AG10803 (cell line): ENCODE measurements at places on chromosomes 6 and 20.
A peak's percentile ranks its signal among the peaks of the same experiment; 100 is the strongest.

DNA sequence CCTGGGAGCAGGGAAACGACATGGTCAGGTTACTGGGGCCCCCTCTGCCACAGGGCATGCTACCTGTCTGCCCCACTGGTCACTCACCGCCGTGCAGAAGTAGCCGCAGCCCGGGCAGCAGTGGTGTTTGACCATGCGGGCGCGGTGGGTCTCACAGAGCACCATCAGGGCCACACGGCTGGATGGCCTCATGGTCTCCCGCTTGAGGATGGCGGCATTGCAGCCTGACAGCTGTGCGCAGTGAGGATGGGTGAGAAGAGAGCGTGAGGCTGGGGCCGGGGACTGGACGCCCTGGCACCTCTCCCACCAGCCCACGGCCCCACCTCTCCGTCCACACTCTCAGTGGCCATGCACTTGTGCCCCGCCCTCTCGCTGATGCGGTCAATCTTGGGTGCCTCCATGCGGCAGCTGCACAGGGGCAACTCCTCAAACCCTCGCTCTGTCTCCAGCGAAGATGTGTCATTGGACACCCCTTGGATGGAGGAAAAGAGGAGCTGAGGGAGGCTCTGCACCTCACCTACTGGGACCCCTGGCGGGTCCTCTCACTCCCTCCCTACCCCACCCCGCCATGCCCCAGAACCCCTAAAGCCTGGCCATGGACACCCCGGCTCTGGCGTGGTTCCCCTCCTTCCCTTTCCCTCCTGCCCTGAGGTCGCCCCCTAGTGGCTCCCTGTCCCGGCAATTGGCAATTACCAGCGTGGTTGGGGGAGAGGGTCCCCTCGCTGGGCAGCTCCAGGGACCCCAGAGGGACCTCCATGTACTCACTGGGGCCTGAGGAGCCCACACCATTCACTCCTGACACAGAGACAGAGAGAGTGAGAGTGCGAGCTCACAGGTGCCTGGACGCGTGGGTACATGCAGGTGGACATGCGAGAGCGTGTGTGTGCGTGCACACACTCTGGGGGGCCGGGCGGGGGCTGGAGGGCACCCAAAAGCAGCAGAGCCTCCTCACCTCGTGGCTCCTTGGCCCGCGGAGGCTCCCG lies 8.9 kb downstream of the EHMT2 start:
- no peak for DNase-seq

GRCh38 chr20:45835825-45836224 lies 2.2 kb downstream of the SNX21 start:
- peak; percentile 90 for DNase-seq

DNA sequence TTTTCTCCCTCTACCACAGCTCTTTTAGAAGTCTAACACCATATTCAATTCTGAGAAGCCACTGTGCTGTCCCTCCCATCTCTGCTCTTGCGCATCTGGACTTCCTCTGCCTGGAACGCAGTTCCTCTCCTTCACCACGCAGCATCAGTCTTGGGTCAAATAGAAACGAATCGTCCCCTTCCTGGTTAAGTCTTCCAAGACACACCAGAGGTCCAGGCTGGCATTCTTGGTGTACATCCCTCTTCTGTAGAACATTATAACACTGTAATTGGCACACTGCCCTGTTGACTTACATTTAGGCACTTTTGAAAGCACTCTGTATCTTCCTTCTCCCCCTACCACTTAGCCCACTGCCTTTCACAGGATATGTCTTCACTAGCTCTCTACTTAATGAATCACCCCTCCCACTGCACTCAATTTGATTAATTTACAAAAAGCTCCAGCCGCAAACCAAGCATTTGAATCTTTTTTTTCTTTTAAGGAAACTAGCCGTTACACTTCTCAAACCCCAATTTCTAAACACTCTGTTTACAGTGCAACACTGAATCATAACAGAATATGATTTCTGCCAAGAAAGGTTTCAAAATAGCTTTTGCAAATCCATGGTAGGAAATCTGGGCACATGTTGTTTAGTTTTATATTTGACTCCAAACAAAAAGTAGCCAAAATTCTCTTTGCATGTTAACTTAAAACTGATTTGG lies 140.8 kb upstream of the CARMIL1 start:
- peak; percentile 86 for DNase-seq

DNA sequence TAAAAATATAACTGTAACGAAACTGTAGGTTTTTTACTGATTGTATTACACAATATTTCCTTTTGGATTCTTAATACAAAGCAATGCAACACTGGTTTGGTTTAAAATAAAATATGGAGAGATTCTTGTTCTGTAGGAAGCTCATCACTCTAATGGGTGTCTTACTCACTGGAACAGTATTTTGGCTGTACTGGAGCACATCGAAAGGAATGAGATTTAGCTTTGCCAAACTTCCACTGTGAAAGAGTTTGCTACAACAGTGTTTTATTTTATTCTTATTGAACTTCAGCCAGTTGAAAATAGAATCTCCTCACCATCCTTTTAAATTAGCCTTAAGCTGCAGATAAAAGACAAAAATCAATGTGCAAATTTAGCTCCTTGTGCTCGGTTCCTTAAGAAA lies 230.7 kb upstream of the QKI start:
- DNase-seq = peak; percentile 38

- no peak for DNase-seq
These were observed 49.8 kb upstream of the EYA4 start for GRCh38 chr6:133191323-133191722.

DNA sequence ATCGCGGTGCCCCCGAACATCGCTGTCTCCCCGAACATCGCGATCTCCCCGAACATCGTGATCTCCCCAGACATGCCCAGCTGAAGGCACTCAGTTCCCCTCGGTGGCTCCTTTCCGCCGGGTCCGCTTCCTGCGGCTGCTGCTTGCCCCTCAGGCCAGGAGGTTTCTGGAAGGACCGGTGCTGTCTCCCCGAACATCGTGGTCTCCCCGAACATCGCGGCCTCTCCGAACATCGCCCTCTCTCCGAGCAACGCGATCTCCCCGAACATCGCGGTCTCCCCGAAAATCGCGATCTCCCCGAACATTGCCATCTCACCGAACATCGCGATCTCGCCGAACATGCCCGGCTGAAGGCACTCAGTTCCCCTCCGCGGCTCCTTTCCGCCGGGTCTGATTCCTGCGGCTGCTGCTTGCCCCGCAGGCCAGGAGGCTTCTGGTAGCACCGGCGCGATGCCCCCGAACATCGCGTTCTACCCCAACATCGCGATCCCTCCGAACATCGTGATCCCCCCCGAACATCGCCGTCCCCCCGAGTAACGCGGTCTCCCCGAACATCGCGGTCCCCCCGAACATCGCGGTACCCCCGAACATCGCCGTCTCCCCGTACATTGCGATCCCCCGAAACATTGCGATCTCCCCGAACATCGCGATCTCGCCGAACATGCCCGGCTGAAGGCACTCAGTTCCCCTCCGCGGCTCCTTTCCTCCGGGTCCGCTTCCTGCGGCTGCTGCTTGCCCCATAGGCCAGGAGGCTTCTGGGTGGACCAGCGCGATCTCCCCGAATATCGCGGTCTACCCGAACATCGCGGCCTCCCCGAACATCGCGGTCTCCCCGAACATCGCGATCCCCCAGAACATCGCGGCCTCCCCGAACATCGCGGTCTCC lies 808 bp downstream of the ULBP1 start:
- DNase-seq = peak; percentile 28

GRCh38 chr6:54958446-54958845 lies 111.9 kb downstream of the FAM83B start:
- DNase-seq = no peak

DNA sequence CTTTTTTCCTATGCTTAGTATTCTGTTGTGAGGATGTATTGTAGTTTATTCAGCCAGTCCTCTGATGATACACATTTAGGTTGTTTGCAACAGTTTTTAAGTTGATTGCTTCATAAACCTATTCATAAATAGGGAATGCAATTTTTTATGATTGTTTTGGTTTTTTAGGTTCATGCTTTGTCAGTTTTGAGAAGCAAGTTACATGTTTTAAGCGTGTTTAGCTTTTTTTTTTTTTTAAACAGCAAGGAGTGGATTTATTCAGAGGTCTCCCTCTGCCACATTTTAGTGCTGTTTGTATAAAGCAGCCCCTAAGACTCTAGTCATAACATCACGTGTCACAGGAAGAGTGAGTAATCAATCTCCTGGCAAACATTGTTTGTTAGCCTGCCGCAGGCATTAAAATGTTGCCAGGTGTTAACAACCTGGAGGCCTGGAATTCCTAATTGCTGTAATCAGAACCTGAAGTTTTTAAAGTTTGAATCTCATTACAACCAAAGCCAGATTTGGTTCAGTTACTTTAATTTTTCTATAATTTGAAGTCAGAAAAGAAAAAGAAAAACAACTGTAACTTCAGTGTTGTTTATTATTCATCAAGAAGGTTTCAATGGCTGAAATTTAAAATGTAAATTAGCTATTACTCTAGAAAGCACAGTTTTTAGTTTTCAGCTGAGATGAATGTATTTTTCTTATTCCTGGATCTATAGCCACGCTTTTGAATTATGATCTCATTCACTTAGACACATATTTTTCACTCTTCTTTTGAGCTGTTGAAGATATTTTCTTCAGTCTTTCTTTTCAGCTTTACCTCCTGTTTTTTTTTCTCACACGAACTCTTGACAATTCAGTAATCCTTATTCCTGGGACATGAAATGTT lies 59.2 kb downstream of the KCNS1 start:
- peak; percentile 50 for DNase-seq

- no peak for DNase-seq
These were observed 21.0 kb upstream of the PDE7B start for GRCh38 chr6:135830452-135830881.

GRCh38 chr6:17352302-17352701 lies 41.1 kb upstream of the CAP2 start:
- peak; percentile 11 for DNase-seq

- no peak for DNase-seq
These were observed 146.1 kb downstream of the EDN1 start for GRCh38 chr6:12436224-12436623.

GRCh38 chr20:14488756-14489479 lies 151.5 kb upstream of the FLRT3 start:
- DNase-seq = no peak

DNA sequence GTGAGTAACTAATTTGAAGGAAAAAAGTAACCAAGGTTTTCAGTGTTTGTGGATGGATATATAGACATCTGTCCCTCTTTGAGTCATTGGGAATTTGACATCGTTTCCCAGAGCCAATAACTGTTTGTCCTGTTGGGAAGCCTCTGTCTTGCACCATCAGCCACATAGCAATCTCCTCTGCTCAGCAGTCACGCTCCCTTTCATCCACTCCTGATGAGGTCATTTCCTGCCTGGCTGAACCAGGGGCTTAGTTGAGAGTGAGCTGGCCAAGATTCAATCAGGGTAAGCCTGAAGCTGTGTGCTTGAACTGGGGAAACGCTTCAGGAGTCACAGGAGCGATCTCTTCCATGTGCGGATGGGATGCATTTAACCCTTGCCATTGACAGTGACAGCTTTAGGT lies 121.5 kb upstream of the FOXQ1 start:
- peak; percentile 95 for DNase-seq

- DNase-seq = no peak
These were observed 279.8 kb downstream of the EPHA7 start for GRCh38 chr6:93139408-93140081.

GRCh38 chr6:21935561-21936028 lies 342.0 kb downstream of the SOX4 start:
- DNase-seq = peak; percentile 76

DNA sequence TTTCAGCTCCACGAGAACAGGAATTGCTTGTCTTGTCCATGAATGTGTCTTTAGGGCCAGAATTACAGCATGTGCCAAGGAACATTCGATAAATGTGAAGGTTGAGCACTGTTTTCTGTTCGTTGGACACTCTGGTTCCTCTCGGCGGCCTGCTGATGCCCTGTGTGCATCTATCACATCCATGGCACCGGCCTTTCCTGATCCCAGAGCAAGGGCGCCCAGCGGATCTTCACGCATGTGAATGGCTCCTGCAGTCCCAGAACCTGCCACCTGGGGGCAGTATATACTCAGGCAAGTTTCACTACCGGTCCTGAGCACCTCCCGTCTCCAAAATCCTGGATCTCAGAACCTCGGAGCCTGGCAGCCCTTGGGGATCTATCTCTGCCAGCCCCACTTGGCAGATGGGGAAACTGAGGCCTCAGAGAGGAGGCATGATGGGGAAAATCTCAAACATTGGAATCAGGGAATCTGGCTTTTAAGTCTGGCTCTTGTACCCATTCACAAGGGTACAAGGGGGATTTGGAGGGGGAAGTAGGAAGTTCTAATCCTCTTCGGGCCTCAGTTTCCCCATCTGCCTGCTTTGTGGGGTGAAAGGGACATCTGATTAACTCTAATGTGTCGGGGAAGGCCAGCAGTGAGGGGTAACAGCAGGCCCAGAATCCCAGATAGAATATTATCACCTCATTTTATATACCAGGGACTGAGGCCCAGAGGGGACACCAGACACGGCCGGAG lies 4.3 kb upstream of the CEBPB start:
- DNase-seq = peak; percentile 75

DNA sequence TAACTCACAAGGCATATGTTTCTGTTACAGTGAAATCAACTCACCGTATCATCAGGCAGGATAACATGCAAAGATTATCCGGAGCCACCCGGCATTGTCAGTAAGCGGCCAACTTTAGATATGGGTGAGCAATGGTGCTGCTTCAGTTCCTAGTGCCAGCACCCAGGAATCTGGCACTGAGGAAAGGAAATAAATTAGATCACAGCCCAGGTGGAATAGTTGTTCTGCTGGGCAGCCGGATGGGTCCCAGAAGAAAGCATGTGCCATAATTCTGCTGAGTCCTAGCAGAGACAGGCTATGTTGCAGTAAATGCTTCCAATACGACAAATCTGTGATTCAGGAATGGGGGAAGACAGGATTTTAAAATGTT lies 183.6 kb upstream of the SPTLC3 start:
- DNase-seq = no peak

DNA sequence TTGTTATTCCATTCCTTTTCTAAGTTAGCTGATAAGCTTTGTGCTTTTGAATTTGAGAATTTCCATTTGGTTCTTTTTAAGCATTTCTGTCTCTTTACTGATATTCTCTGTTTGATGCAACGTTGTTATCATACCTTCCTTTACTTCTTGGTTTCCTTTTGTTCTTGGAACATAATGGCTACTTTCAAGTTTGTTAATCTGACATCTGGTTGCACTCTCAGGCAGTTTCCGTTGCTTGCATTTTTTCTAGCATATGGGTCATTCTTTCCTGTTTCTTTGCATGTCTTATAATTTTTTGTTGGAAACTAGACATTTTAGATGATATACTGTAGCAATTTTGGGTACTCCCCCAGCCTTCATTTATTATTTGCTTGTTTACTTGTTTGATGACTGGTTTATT lies 12.5 kb downstream of the CDC5L start:
- peak; percentile 39 for DNase-seq

DNA sequence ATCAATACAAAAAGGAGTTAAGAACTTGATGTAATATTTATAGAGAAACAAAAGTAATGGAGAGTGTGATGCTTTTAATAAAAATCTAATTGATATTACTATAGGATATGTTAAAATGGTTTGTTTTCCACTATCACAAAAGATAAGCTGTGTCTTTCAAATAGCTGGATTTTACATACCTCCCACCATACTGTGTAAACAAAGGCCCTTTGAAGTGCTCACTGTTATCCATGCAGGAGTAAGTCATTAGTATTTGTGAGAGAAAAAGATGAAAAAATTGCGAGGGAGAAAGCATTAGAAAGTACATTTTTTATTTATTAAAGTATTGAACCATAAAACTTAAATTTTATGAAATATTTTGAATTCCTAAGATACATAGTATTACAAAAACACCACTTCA lies 733.0 kb downstream of the GRIK2 start:
- no peak for DNase-seq
